Glomerular endothelial cell (primary cell): ENCODE measurements at places on chromosomes 2 and 18.

DNA sequence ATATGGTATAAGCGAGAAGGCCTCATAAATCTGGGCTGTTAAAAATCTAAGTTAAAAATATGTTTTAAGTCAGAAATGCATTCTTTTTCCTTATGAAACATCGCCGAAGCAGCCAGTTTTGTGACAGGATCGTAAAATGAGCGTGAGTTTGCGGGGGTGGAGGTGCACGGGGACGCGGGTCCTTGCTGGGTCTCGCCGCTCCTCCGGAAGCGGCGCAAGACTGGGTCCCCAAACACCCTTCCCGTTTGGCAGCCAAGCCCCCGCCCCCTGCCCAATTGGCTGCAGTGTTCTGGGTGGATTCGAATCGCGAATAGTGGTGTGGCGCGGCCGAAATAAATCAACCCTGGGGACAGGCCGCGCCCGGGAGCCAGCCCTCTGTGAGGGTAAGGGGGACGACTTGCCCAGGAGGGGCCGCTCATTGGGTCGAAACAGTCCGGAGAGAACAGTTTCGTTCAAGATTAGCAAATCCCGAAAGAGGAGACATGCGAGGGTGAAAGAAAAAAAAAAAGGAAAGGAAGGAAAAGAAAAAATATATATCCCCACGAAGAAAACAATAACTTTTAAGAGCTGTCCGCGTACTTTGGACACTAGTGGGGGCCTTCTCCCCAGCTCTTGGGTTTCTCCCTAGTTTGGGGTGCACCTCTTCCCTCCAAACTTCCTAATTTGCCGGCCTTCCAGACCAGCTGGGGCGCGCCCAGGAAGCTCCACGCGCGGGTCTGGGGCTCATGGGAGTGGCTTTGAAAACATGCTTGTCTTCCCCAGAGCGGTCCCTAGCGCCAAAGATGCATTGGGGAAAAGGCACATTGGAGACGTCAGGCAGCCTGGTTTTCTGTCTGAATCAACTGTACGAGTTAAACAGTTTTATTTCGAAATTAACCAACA is 3.1 kb upstream of the GATA6 start:
- DNase-seq: no peak

DNA sequence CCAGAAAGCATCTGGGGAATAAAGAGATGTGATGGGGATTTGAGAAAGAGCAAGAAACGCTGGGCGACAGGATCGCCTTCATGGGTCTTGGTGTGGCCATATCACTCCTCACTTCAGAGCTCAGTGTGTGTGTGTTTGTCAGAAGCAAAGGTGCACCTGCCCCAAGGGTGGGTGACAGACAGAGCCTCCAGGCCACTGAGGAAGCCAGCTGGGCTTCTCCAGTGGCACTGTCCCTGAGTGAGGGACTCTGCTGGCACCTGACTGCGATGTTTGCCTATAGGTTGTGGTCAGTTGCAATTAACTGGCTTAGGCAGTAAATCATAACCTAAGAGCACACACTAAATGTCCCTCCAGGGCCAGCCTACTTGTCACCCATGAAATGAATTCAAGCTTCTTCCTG is 23.5 kb upstream of the GNAL start:
- no peak for DNase-seq

DNA sequence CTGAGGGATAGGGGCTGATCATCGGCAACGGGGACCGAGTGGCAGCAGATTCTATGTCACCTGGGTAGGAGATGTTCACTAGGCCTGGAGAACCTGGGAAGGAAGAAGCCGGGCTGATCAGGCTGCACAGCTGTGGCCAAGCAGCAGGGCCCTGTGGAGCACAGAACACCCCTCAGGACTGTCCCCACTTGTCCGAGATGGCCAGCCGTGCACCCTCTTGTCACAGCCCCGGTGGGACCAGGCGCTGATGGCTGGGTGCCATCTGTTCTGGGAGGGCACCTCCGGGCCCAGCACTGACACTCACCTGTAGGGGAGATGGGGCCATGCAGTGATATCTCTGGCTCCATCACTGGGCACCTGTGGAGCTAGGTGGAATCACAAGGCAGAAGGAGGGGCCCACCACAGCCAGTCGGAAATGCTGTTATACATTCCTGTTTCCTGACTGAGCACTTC is 217.9 kb upstream of the RAB6C start:
- no peak for DNase-seq

- DNase-seq: no peak
These were observed 333.1 kb upstream of the ZNF521 start for GRCh38 chr18:25685088-25685487.

GRCh38 chr2:99989905-99990304 is 152.5 kb downstream of the AFF3 start:
- DNase-seq: no peak

DNA sequence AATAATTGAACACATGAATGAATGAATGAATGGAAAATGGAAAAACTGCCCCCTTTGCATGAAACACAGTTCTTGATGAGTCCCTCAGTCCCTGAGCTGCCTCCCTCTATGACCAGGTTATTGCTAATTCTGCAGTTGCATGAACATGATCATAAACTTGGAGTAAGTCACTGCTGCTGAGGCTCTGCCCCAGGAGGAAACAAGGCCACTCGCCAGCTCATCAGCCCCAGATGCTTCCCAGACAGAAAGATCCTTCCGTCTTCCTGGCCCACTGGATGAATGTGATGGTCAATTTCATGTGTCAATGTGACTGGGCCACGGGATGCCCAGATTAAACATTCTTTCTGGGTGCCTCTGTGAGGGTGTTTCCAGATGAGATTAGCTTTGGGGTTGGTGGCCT is 16.4 kb downstream of the GPR45 start:
- DNase-seq: no peak

- no peak for DNase-seq
These were observed 1.5 kb downstream of the ESCO1 start for GRCh38 chr18:21598726-21599584.

GRCh38 chr2:10482913-10483312 is 34.8 kb upstream of the ODC1 start:
- DNase-seq: no peak

DNA sequence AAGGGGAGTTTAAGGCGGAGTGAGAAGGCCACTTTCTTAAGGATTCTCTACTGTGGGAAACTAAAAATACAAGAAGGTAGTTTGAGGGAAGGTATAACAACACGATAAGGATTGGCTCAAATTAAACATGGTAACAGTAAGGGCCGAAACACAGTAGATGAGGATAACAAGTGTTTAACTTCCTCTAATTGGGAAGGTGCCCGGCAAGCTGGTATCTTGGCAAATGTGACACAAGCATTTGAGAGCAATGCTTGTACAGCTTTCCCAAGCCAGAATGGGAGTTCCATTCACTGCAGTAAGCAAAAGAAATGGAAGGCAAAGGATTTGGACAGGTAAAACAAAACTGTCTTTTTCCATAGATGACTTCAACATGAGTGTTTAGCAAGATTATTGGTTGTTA is 19.8 kb downstream of the USP40 start:
- no peak for DNase-seq

DNA sequence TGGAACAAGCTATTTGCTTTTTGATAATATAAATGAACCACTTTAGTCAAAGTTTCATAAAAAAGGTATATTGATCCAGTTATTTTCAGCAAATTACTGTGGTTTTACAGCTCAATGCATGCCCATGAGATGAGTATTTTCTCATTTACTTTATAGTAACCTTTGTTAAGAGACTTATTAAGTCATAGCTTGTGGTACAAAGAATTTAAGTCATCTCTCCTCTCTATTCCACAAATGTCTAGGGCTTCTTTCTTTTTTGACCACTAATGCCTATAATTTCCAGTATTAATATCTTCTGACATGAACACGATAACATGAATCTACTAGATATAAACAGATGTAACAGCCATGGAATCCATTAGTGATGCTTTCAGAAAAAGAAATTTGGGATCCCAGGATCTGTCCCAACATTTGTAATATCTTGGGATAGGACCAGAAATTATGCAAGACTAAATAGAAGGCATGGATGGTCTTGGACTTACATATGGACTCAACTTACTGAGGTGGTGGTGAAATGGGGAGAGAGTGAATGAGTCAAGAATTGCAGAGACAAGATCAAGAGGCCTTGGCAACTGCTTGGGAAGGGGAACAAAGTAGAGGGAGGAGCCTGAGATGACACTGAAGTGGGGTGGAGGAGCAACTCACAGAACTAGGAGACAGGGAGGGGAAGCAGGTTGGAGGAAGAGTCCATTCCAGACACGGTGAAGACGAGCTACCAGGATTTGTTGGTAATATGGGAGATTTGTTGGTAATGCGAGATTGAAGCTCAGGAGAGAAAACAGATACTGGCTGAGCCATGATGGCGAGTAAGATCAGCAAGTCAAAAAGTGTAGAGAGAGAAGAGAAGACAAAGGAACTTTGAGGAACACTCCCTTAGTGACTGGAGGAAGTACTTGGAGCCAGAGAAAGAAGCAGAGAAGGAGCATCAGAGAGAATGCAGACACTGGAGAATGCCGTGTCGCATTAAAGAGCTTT is 42.4 kb upstream of the KDM3A start:
- DNase-seq: no peak

DNA sequence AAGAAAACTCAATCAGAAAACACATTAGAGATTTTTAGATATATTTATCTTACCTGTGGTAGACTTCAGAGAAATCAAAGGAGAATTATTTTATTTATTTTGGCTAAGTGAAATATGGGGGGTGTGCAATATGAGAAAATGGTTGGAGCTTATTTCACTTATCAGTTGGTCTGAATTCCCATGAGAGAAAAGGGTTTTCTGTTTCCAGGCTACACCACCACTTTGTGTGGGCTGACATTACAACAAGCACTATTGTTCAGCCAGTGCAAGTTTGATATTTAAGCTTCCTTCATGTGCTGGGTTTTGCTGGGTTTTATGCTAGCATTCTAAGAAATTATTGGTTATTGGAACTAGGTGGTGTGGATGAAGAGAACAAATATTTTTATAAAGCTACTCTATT is 33.5 kb downstream of the RMND5A start:
- DNase-seq: no peak

GRCh38 chr2:173354582-173355131 is at the start of gene CDCA7:
CDCA7 (plus strand) TSS chr2:173354872; CDS start chr2:173354964, 92 bp downstream.
- no peak for DNase-seq

GRCh38 chr2:29057006-29057405 is 17.3 kb downstream of the PCARE start:
- DNase-seq: no peak

DNA sequence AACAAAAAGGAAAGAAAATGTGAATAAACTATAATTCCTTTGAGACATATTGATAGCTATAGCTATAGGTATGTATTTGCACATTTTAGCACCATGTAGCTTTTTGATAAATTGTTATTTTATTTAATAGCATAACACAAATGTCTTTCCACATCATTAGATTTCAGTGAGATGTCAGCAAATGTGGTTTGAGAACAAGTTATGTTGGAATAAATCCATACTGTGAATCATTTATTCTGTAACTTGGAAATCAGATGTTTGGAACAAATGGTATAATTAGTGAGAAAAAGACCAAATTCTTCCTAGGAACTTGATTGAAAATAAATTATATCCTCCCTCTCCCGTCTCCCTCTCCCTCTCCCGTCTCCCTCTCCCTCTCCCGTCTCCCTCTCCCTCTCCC is 62.8 kb downstream of the NABP1 start:
- DNase-seq: no peak

DNA sequence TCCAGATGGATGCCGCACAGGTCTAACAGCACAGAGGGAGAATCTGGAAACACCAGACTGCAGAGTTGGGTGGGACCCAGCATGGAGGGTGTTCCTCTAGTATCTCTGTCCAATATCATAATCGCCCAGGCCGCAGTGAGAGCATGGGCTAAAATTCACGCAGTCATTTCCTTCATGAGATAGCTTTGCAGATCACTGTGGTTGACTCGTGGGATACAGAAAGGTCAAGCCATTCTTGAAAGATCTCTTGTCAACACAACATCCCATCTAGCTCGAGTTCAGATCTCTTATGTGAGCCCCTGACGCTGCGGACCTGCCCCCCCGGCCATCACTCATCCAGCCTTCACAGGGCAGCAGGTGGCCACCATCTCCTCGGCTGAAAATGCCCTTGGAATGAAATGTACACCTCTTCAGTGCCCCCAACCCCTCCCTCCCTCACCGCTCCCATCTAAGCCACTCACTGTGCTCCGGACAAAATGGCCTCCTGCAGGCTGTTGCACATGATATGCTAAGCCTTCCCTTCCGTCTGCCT is 45.9 kb downstream of the FOSL2 start:
- DNase-seq: no peak

- DNase-seq: no peak
These were observed 58.8 kb upstream of the CD302 start for GRCh38 chr2:159856760-159857159.

- no peak for DNase-seq
These were observed 351.5 kb downstream of the ARHGAP15 start for GRCh38 chr2:143480601-143481236.
